Fibroblast of mammary gland (primary cell): ENCODE measurements at places on chromosomes 6 and 20.
A peak's percentile ranks its signal among the peaks of the same experiment; 100 is the strongest.

GRCh38 chr6:11917951-11918738 is 94.0 kb upstream of the HIVEP1 start:
- DNase-seq = peak; percentile 71

- peak; percentile 49 for DNase-seq
These were observed 297.8 kb downstream of the PRL start for GRCh38 chr6:21999012-21999528.

DNA sequence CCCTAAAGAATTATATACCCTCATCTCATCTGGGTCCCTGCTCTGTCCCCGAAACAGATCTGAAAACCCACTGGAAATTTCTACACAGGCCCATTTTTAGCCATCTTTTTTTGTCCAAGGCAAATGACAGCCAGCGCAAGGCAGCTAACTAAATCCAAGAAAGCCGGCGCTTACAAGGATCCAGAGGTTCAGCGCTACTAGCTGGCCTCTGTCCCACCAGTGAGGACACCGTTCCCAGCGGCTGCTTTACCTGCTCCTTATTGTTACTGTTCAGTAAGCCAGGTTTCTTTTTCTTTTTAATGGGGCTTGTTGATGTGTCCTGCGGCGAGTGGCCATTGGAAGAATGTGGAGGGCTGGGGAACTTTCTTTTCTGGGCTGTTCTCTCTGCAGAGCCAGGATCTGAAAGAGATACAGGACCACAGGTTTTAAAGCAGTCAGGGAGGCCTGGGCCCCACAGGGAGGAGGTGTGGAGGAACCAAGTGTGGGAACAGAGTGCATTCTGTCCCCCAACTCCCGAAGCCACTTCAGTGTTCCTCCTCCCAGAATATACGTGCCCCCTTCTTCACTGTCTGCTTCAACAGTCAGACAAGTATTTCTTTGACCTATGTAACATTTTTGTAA is 46.6 kb downstream of the ZMYND8 start:
- DNase-seq = no peak

GRCh38 chr6:13990796-13991195 is 66.0 kb downstream of the RNF182 start:
- DNase-seq = peak; percentile 4

GRCh38 chr6:121333196-121333595 is 1.1 kb downstream of the TBC1D32 start:
- peak; percentile 2 for DNase-seq

GRCh38 chr20:4130404-4131189 is 115.2 kb upstream of the RNF24 start:
- DNase-seq = peak; percentile 82
